ENCODE measurements at places on chromosomes 7 and 10.

DNA sequence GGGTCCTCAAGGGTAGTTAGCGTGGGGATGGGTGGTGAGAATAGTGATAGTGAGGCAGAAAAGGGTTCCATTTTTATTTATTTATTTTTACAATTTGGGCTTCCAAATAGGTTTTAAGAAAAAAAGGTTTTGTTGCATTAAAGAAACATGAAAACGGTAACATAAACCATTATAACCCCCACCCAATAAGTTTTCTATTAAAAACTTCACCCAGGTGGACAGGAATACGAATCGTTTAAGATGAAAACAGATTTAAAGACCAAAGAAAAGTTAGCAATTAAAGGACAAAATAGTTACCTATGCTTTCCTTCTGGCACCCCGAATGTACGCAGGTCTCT, 78.7 kb downstream of the ZFAND4 start:
- no peak for DNase-seq

- no peak for DNase-seq
These were observed 8.4 kb downstream of the DBNL start for GRCh38 chr7:44052771-44053365.

GRCh38 chr10:72087392-72087968, 871 bp downstream of the SPOCK2 start:
- no peak for DNase-seq

GRCh38 chr10:43252166-43252782, 14.6 kb downstream of the RASGEF1A start:
- DNase-seq: no peak

- DNase-seq: no peak
These were observed 102.1 kb upstream of the ABCB5 start for GRCh38 chr7:20513341-20513740.

- DNase-seq: no peak
These were observed 108.7 kb downstream of the TBXAS1 start for GRCh38 chr7:139937715-139938114.

Data from iPS DF 19.7 (cell line).